Activated CD4-positive, alpha-beta T cell treated with anti-CD3 and anti-CD28 coated beads, Interleukin-2, amount 50 U/mL, for 4 hours (primary cell): ENCODE measurements at places on chromosomes 12 and 14.

DNA sequence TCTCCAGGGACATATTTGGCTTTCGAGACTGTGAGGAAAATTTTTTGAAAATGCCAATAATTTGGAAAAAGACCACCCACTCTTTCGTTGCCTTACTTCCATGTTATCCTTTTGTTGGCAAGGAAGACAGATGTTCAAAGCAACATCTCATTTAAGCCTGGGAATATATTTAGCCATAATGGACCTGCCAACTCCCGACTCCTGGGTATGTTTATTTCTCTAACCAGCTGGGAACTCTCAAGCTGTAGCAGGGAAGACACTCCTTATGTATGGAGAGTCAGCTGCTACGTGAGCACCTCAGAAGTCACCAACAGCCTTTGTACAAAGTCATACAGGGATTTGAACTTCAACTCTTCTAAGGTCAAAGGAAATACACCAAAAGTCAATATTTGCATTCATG, 96.5 kb upstream of the DAAM1 start:
- no peak for DNase-seq

- no peak for DNase-seq
Observed at GRCh38 chr12:52965337-52965731, 16.4 kb downstream of the KRT18 start.

GRCh38 chr14:65658202-65658601, 245.7 kb downstream of the FUT8 start:
- no peak for DNase-seq

DNA sequence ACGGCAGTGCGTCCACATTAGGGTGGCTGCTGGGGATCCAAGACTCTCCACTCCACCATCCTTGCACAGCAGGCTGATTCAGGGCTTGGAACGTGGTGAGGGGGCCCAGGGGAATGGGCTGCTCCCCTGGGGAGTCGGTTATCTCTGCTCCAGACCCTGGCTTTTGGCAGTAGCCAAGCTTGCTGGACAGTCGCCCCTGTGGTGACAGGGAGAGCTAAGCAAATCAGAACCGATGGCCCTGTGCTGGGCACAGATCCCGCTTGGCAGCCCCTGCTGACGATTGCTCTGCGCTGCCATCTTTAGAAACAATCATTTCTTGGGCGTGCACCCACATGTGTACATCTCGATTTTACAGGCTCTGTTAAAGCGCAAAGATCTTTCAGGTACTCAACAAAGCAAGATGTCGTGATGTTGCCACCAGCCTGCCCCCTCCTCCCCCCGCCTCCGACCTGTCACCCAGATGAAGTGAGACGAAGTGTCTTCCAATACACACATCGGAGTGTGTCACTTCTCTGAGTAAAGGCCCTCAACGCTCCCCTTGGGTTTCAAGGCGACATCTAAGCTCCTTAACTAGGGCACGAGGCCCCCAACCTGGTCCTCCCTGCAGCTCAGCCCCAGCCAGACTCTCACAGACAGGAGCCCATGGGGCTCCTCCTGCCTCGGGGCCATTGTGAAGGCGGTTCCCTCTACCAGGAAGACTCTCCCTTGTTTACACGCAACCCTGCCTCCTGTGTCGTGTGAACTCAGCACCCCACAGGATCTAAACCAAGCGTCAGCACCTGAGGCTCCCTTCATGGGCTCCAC, 55.6 kb downstream of the PITPNM2 start:
- DNase-seq, result no peak

- DNase-seq, result no peak
Observed at GRCh38 chr12:7099290-7099996, 7.2 kb upstream of the C1R start.

DNA sequence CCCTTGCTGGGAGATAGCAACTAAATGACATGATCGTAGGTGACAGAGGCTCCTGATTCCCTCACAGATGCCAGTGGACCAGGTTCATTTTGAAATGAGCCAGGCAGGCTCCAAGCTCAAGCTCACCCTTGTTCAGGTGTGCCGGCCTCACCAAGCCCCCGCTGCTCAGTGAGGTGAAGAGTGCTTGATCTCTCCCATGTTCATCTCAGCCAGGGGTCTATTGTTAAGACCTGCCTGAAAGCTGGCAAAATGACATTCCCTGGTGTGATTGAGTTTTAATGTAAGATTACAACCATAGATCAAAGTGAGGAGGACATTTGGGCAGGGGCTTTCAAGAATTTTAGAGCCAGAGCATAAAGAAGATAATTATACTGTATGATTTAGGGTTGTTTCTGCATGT, 497.9 kb downstream of the EGLN3 start:
- DNase-seq, result no peak

DNA sequence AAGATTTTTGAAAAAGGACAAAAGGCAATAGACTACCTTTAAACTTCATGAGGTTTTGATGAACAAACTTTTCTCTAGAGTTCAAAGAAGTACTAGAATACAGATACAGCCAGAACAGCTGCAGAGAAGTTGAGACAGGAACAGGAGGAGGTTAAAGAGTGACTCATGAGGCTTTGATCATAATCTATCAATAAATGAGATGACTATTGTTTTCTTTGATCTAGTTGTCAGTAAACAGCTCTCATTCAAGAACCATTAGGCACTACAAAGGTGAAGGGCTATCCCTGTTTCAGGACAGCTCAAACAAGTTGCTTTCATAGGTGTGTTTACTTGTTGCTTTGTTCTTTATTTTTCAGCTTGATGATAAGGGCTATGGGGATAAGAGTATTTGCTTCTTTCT, 2.4 kb downstream of the WASHC3 start:
- no peak for DNase-seq

DNA sequence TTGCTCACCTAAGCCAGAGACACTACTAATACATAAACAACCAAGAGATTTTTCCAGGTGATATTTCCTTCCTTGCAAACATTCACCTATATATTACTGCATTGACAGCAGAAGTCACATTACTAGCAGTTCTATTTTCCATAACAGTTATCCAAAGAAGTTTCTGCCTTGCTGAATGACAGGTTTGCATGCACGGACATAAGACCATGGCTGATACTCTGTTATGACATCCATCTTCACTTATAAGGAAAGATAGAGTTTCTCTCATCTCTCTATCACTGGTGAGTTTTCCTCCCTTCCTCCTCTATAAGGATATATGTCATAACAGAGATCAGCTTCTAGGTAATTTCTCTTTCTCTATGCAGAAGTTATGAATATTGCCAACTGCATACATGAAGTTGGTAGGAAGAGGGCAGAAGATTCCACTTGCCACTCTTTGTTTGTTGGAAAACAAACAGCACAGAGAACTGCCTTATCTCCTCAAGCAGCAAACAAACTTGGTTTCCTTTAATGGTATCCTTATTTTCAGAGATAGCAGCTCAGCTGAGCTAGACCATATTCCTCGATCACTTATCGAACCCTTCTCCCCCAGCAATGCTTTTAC, 557.0 kb downstream of the VRK1 start:
- no peak for DNase-seq

GRCh38 chr12:68695454-68695853, 8.7 kb downstream of the NUP107 start:
- DNase-seq, result no peak

DNA sequence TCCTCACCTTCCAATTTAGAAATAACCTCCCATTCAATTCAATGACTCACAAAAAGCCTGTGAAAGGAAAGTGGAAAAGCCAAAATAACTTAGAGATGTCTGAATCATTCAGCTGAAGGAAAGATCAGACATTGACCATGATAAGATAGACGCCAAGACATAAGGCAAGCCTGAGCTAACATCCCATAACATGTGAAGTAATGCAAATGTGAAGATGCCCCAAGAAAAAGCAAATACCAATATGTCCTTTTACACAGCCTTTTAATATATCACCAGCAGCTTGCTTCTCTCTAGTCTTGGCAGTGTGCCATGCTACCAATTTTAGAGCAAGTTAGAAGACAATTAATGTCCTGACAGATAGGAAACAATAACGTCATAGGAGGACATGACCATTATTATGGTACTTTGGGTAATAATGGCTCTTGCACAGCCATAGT, 2.4 kb upstream of the NUMB start:
- no peak for DNase-seq

DNA sequence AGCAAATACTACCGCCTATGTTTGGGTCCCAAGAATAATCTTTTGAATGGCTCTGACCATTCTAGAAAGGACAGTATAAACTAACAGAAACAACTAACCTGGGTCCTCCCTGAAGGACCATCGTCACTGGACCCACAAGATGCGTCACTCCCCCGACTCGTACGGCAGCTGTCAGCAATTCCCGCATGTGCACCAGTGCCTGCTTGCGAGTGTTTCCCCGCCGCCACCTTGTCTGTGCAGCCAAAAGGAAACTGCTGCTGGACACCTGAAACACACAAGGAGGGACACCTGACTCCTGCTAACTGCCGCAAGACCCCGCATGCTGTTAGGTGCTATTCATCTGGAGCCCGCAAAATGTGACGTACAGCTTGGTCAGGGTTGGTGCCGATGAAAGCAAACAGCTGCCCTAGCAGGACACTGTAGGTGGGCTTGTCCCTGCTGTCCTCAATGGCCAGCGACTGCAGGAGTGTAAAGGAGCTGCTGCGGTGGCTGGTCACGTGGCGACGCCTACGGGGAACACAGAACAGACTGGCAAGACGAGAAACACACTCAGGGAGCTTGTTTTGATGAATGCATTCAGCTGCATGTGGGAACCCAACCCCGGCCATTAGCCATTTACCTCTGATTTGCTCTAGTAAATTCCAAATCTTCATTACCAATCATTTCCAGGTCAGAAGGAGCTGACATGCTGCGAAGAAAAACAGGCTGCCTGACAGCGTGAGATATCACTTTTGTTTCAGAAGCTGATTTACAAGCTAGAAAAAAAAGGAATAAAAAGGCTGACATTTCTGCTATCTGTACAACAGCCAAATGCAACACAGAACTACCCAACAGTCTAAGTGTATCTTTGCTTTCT, 118.1 kb downstream of the TRAFD1 start:
- no peak for DNase-seq

DNA sequence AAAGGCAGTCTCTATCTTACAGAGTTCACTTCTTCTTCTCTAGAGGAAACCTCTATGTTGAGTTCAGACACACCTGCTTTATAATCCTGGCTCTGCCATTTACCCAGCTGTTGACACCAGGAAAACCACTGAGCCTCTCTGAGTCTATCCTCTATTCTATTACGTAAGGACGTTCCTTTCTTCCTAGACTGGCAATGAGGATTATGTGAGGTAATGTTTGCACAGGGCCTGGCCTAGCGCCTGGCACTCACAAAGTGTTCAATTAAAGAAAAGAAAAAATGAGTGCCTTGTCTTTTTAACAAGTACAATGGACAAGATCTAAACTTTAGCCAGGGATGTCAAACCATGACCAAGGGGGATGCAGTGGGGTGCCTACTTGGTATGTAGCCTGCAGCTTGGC, 641.9 kb upstream of the TBX3 start:
- DNase-seq, result no peak

- no peak for DNase-seq
Observed at GRCh38 chr14:48582938-48583337, 907.5 kb upstream of the MDGA2 start.

DNA sequence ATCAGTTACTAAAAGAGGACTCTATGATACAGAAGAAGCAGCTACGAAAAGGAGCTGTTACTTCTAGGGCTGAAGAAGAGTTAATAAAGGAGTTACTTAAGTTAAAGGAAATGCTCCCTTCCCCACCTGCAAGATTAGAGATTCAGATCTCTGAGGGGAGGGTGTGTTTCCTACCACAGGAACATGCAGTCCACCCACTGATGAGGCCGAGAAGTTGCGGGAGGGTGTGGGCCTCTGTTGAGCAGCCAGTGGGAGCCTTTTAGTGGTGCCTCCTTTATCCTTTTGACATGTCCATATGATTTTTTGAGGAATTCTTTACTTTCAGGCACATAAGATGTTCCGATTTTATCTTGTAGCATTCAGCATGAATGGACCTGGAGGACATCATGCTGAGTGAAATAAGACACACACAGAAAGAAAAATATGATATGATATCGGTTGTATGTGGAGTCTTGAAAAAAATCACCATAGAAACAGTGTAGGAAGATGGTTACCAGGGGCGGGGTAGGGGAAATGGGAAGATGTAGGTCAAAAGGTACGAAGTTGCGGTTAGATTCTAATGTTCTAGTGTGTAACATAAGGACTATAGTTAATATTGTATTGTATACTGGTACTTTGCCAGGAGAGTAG, 4.4 kb upstream of the M6PR start:
- DNase-seq, result peak; percentile 42

GRCh38 chr14:26730929-26731618, 133.2 kb upstream of the NOVA1 start:
- no peak for DNase-seq

DNA sequence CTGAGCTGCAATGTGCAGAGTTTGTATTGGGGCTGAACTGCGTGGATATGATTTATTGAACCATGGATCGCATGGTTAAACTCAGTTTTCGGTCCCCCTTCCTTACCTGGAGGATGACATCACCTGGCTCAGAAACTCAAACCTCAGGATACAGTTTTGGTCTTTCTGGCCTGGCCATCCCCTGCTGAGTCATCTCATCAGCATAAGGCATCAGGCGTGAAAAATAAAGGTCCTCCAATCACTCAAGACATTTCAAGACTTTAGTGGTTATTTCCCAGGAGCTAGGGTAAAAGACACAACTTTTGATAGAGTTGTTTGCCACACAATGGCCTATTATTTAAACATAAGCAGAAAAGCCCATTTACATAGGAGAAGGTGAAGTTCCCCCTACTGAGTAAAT, 631.1 kb upstream of the TMEM132C start:
- DNase-seq, result no peak

- DNase-seq, result no peak
Observed at GRCh38 chr12:130043685-130044406, 118.4 kb upstream of the FZD10 start.

DNA sequence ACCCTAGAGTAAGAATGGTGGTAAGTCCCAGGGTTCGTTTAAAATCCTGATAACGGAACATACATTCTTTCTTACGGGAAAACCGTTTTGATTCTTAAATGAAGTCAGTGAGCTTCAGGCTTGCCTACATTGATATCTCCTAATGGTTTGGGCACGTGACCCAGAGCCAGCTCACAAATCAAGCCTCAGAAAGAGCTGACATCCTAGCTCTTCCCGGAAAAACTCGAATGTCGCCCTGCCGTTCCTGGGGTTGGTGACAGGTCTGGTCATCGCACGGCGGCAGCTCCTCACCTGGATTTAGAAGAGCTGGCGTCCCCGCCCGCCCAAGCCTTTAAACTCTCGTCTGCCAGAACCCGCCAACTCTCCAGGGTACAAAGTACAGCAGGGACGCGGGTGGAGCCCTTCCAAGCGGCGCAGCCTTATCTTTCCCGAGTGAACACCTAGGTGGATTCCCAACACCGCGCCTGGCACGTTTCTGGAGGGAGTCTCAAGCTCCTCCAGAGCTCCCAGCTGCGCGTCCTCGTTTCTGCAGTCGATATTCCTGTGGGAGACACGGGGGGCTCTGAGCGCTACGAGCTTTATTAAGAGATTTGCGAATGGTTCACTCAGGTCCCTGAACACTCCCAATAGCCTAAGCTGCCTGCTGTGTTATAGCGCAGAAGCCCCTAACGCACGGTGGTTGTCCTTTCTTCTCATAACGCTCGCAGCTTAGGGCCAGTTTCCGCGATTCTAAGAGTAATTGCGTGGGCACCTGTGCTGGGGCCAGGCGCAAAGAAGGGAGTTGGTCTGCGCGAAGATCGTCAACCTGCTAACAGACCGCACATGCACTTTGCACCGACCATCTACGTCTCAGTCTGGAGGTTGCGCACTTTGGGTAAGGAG, at the start of gene SSTR1:
Gene SSTR1 (plus strand): TSS at position 169 of the 882 bp plus-strand sequence. CDS start 1,486 bp downstream, outside the sequence.
- no peak for DNase-seq

GRCh38 chr14:81571437-81571836, 37.8 kb upstream of the SEL1L start:
- no peak for DNase-seq

GRCh38 chr12:75798136-75798926, 233.2 kb downstream of the PHLDA1 start:
- DNase-seq, result no peak

- no peak for DNase-seq
Observed at GRCh38 chr12:15201056-15201455, 20.2 kb downstream of the RERG start.
